ENCODE measurements at places on chromosomes 3 and 15. TPM values are rescaled to one million over a fixed set of nuclear protein-coding genes. Genes with fewer than 3 reads are reported as not detected.

DNA sequence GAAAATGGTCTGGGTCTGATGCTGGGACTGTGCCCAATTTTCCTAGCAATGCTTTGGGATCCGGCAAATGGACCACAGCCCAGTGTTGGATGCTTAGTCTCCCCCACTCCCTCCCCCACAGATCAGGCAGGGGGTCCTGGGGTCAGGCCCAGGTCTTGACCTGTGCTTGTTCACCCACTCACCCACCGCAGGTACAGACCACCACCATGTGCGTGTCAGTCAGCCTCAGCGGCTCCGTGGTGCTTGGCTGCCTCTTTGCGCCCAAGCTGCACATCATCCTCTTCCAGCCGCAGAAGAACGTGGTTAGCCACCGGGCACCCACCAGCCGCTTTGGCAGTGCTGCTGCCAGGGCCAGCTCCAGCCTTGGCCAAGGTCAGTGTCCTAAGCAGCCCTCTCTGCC is 10.6 kb downstream of the GRM2 start:
- peak; percentile 64 for DNase-seq

DNA sequence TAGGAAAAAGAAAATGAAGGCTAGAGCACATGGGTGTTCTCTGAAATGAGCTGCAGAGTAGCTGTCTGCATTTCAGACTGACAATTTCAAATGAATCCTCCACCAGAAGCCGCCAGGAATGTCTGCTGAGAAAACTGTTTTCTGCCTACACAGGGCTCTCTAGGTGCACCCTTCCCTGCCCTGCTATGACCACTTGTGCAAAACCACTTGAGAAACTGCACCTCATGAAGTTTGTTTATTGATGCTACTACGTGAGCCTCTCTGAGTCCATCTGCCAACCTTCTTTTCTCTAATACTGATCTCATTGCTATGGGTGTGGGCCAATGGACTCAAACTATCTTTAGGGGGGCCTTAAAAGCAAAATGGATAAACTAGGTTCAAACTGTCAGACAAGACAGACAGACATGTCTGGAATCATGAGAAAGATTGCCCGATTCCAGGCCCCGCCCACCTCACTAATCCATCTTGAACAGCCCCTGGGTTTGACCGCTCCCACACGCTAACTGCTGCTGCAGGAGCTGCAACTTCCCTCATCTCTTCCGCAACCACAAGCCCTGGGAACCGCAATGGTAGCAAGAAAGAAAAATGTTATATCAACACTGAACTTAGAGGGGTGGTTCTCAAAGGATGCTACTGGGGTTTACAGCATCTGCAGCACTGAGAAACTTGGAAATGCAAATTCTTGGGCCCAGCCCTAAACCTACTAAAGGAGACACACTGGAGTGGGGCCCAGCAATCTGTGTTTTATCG is 9.0 kb upstream of the CD47 start:
- no peak for DNase-seq

DNA sequence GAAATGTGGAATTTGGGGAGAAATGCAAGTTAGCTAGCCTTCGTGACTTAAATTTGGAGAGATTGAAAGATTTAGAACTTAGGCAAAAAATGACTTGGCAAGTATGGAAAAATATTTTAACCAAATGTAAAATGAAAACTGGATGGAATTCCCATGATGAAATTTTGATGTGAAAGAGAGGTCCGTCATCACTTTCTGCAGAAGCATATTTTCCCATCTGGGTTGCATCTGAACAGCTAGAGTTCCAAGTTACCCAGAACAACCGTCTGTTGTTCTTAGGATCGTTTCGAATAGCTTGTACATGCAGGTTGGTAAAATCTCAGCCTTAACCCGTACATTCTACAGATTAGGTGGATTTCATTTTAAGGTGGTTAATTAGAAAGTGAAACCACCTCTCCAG is 136.3 kb downstream of the GHSR start:
- no peak for DNase-seq

GRCh38 chr15:94061041-94061440 is 170.3 kb upstream of the MCTP2 start:
- no peak for DNase-seq

DNA sequence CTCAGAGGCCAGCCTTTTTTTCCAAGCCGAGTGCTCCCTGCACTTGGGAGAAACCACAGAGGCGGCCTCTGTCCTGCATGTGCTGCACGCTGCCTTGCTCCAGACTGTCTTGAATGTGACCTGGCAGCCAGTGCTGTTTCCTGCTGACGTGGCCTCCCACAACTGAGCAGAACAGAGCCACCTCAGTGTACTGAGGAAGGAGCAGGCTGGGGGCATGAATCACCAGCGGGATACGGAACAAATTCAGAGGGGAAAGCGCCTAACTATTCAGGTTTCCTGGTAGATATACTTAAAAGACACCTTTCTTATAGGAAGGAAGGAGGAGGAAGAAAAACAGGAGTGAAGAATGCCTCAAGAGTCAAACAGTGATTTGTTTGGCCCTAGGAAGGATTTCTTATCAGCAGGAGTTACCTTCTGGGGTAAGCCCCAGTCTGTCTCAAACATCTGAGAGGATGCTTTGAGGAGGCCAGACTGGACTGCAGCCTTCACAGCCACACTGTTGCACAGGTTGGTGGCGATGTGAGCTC is 114.0 kb downstream of the FNDC3B start:
- peak; percentile 94 for DNase-seq

GRCh38 chr3:31960793-31961431 is 20.1 kb downstream of the OSBPL10 start:
- peak; percentile 82 for DNase-seq

GRCh38 chr3:116423945-116424344 is 21.3 kb downstream of the LSAMP start:
- no peak for DNase-seq

DNA sequence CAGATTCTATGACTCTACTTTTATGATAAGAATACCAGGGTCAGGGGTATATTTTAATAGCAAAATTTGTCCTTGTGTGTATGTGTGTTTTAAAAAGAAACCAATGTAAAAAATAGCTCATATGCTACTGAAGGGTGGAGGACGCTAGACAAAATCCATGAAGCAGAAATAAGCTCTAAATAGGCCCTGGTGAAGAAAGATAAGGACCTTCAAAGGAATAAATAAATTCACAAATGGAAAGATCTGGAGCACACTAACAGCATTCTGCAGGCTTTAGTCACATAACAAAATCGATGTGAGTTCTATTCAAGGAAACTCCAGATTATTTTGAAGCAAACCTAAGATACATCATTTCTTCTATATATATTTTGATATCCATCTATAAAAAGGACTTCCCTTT is 27.2 kb upstream of the ATP11B start:
- DNase-seq = no peak

GRCh38 chr3:160006282-160007163 is 17.9 kb downstream of the IL12A start:
- no peak for DNase-seq

Gene TTLL13
- not detected for total RNA-seq

Gene CX3CR1
- total RNA-seq = 0.50 TPM

Gene MAGI1
- total RNA-seq = 35.1 TPM

Gene NOX5
- total RNA-seq = 0.23 TPM

Gene TF
- total RNA-seq = 0.32 TPM

Gene CASR
- not detected for total RNA-seq

Gene ADAMTSL3
- 23.7 TPM for total RNA-seq

Gene IL12A
- 0.42 TPM for total RNA-seq

Gene OR5K2
- total RNA-seq = not detected
